Stimulated activated CD4-positive, alpha-beta T cell treated with anti-CD3 and anti-CD28 coated beads, Interleukin-2, amount 100 ng/mL, for 48 hours (primary cell): ENCODE measurements at places on chromosomes 12 and 14.

DNA sequence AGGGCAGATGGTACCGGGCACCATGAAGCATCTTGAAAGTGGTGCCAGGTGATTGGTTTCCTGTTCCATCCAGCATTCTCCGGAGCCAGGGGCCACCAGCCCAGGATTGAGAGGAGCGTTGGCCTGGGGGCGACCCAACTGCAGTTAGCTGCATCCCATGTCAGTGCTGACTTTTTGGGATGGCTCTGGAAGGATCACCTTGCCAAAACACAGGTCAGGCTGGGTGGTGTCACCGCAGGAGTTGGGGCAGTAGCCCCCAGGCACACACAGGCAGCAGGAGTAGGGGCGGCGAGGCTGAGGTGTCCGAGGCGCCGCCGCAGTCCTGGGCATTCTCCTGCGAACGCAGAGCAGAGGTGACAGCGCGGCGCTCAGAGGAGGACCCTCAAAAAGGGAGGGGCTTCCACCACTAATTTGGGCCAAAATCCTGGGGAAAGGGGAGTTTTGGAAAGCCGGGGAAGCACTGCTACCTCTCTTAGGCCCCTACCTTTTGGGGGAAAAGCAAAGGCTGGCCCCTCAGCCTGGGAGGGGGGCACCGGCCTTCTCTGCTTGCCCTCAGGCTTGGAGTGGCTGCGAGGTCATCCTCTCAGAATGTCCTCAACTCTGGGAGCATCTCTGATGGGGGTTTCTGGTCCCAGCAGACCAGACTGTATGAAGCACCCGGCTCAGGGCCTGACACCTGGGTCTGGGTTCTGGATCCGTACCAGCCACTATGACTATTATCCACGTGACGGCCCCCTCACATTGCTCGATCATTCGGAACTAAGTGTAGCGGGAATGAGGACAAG lies 26.7 kb upstream of the LRTM2 start:
- DNase-seq = no peak

- DNase-seq = no peak
Measured at GRCh38 chr12:72368719-72369422, 96.7 kb downstream of the TRHDE start.

DNA sequence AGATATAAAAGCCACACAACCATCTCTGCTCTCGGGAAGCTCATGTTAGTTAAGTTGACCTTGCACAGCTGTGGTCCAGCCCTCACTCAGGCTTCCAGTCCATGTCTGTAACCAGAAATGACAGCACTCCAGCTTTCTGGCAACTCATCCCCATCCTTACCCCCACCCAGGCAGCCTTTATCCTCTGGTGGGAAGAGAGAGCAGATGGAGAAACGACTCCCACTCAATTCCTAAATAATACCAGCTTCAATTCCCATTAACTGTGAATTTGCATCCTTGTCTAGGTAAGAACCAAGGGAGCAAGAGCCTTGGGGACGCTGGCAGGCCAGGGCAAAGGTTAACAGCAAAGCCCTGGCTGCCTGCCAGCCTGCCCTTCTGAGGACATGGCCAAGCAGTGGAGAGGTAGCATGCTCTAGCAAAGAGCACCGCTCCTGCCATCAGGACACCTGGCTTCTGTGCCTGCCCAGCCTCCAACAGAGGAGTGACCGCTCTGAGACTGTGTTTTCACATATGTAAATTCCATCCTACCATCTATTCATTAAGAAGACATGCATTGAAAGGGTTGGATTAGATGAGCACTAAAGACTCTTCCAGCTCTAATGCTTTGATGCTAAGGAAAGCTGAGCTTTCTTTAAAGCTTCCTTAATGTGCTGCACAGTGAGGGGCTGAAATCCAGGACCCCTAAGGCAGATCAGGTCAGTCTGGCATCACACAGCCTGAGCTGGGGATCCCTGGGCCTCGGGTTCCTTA lies 236.1 kb downstream of the GRIN2B start:
- no peak for DNase-seq

DNA sequence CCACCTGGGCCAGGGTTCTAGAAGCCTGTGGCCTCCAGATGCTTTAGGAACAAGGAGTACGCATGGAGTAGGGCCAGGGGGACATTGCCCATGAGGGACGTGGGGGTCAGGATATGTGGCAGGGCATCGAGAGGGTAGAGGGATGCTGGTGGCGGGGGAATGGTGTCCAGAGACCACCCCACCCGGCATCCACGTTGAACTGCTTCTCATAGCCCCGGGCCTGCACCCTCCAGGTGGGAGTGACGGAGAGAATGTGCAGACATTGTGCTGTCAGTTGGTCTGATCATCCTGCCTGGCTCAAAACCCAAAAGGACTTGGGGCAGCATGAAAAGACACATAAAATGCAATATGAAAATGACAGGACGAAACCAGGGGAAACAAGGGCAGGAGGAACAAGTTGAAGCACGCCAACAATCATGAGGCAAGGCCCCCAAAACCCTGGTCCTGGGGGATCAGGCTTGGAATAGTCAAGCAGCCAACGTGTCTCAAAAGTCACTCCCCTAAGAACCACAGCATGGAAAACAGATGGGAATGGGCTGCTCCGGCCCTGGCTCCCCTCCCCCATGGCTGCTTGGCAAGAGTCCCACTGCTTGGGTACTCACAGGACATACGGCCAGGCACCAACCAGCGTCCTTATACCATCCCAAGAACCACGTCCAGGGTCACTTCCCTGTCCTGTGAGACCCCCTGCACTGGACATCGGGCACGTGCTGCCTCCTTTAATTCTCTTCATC lies 117.9 kb downstream of the DICER1 start:
- DNase-seq = no peak

DNA sequence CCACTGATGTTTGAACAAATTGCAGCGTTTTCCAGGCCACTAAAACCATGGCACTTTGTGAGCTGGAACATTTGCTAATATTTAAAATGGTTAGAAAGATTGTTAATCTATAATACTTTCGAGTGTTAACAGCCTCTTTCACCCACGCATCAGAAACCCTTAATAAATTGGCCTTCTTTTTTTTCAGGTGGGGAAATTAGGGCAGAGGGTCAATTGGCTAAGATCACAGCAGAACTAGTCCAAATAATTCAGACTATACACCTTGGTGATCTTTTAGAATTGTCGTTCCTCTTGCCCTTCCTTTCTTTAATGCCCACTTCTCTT lies 105.8 kb downstream of the PTCSC3 start:
- DNase-seq = no peak

DNA sequence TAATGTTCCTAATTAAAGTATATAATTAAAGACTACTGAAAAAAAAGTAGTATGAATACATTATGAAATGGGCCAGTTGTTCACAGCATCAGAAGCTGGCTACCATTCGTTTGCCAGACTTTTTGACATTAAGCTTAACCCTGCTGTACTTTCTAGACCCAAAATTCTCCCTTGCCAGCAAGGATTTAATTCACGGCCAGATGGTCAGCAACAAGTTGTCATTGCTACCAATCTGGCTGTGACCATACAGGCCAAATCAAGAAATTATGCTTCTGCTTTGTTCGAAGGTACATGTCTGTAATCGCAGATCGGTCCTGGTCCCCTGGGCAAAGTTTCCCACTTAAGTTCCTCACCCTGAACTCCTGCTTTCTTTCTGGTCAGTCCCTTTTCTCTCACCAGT lies 217.7 kb upstream of the ATXN7L3B start:
- no peak for DNase-seq

DNA sequence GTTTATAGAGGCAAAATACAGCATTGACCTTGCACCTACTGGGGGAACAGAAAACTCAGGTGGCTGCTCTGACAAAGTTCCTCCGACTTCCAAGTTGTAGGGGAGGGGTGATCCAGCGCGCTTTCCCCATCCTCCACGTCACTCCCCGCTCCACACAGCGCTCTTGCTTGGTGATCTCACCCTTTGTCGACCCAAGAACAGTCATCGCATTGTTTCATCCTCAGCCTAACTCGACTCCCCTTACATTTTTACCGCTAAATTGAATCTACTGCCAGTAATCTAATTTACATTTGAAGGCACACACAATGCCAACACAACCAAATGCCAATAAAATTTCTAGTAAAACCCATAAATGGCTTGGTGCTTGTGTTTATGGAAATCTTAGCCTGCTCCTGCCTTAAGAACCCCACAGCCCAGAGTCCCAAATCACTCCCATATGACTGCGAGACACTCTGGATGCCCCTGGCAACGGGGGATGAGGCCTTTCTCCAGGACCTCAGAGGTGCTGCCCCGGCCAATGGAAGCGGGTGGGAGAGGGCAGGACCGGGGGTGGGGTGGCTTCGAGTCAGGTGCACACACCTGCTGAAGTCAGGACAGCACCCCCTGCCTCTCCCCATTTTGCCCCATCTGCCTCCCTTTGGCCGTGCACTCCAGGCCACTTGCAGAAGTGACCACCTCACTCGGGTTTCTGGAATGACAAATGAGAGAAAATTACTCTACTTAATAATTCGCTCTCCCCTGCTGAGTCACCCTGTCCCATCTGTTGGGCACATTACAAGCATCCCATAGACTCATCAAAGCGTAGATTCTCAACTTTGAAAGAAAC lies 98.2 kb upstream of the GSC start:
- DNase-seq = no peak

DNA sequence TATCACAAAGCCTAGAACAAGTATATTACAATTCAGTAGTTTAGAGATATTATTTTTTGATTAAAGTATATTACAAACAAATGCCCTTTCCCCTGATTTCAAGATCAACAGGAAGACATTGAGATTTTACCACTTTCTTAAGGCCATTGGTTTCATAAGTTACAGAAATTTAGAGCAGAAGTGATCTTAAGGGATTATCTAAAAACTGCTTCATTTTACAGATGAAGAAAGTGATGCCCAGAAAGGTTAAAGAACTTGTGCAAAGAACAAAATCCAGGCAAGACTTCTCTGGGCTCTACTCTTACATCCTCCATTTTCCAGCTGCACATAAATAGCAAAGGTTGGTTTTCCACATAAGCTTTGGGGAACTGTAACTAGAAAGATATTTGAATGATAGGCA lies 87.5 kb downstream of the DUSP6 start:
- DNase-seq = no peak

GRCh38 chr12:125220404-125221273 lies 155.4 kb downstream of the AACS start:
- no peak for DNase-seq

DNA sequence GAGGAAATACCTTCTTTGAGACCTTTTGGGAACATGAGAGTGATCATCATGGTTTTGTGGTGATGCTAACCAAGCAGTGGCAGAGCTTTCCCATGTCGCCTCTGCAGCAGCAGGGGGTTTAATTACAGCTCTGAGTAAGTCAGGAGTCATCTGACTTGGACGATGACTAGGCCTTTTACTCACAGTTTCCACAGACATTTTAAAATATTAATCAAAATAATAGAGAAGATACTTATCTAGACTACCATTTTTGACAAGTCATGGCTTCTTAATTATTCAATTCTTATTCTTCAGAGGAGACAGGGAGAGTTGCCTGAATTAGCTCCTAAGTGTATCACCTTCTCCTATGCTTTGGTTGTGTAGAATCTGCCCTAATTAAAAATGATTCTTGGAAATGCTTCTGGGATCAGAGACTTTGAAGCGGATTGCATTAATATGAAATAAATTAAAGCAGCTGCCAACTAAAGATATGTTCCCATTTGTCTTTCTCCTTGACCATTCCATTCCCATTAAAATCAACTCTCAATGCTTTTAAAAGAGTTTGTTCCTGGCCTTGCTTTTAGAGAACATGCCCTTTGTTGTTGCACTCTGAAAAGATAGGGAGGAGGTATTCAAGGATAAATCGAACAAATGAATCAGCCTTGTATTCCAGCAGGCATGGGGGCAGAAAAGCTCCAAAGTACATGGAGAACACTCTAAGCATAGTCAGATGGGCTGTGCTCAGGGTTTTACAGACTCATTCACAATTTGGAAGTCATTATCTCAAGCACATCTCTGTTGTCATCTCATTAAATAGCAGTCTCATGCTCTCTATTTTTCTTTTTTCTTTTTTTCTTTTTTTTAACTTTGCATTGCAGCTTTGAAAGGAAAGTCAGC lies 7.7 kb upstream of the IFNG-AS1 start:
- no peak for DNase-seq

- DNase-seq = no peak
Measured at GRCh38 chr14:99659333-99659741, 14.4 kb downstream of the HHIPL1 start.

- no peak for DNase-seq
Measured at GRCh38 chr14:103946975-103947374, 4.6 kb upstream of the RD3L start.

DNA sequence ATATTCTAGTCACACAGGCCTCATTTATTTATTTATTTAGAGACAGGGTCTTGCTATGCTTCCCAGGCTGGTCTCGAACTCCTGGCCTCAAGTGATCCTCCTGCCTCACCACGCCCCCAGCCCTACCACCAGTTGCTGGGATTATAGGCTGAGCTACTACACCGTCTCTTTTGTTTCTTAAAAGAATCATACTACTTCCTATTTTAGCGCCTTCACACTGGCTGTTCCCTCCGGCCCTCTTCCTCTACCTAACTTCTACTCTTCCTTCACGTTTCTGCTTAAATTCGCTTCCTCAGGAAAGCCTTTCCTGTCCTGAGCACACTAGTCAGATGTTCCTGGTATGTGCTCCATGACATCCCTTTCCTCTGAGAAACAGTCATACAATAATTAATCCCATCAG lies 6.4 kb upstream of the MRPL42 start:
- no peak for DNase-seq

DNA sequence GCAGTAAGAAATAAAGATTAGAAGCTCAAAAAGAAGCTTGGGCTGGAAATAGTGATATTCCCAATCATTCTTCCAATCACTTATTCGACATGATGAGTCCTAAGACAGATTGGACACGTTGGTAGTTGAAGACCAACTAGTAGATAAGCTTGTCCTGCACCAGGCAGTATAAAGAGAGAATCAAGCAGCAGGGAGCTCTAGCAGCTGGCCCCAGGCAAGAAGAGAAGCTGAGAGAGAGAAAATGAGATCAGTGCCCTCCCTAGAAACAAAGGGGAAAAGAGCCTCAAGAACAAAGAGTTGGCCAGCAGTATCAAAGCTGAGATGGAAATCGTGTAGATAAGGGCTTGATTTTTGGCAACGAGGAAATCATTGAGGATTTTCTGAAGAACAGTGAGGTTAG lies 20.6 kb downstream of the RASSF8 start:
- DNase-seq = no peak

DNA sequence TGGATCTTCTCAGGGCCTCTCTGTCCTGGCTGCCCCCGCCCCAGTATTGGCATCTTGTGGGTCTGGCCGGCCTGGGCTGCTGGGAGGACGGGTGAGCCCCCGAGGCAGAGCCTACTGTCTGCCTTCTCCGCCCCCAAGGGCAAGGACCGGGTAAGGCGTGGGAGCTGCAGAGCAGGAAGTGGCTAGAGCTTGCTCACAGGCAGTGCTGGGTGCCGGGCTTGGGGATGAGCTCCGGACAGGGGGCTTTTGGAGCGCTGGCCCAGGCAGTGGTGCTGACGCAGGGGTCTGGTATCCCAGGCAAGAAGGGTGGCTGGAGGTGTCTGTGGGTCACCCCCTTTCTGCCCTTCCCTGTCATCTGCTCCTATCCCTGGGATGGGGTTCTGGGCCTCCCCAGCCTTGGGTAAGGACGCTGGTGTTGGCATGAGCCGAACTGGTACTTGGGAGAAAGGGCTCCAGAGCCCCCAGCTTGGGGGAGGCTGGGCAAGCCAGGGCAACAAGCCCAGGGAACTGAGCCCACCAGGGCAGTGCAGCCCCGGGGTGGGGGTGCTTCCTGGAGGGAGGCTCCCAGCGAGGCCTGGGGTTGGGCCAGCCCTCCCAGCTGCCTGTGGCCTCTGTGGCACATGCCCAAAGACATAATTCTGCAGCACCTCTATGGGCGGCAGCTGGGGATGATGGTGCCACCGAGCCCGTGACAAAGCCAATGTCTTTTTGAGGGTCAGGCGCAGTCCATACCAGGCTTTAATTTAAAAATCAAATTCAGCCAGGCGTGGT lies 126.3 kb downstream of the KIF26A start:
- no peak for DNase-seq
